Activated T-helper 9 cell treated with anti-CD3 and anti-CD28 coated beads, Interleukin-2, amount 50 U/mL, for 16 hours (primary cell): ENCODE measurements at places on chromosomes 7 and 10.
A peak's percentile ranks its signal among the peaks of the same experiment; 100 is the strongest.

DNA sequence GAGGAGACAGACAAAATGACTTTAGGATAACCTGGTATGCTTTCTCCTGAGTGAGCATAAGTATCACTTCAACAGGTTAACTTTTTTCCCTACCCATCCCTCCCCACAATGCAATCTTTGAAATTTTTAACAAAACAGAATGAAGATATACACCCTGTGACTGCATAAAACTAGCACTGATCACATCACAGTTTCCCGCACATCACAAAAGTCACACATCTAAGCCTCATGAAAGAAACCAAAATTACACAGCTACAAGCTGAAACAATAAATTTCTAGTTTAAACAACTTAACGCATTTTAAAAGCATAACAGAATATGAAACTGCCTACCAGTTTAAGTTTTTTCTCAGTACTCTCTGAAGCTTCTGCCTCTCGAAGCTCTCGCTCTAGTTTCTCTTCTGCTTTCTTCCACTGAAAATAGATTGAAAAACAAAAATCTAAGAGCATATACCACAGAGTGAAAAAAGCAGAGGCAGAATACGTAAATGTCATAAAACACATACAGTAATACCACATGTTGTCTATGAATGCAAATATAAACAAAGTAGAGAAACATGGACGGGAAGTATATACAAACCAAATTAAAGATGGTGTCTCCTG is 18.1 kb downstream of the NOC3L start:
- no peak for DNase-seq

GRCh38 chr10:135132-135600 is at the start of gene ZMYND11:
Gene ZMYND11, plus strand, starts transcription at chr10:135455. Its CDS starts 44,558 bp downstream, at chr10:180013.
- peak; percentile 57 for DNase-seq

DNA sequence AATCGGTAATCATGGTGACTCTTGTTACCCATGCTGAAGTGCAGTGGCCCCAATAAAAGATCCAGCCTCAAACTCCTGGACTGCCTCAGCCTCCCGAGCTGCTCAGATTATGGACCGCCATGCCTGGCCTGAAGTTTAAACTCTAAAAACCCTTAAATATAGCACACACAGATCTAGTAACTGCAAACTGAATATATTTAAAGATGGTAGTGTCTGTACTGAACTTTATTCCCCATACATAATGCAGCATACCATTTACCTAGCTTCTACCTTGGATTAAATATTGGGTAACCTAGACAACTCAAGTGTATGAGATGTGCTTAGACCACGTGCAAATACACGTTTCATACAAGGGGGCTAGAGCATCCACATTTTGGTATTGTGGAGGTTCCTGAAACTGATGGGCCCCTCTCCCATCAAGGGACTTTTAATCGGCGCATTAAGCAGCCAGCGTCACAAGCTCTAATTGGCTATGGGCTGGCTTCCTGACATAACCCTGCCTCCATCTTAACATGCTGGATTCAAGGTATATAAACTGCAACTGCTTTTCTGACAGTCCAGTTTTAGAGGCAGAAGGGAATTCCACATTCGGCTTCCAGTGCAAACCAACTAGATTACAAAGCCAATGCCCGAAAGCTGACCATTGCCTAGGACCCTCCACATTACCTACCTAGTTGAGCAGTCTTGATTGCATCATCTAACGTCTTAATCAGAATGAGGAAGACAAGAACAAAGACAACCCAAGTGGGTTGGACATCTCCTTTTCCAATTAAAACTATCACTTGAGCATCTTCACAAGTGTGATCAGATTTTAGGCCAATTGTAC is 13.0 kb downstream of the HNRNPA2B1 start:
- DNase-seq, result no peak

DNA sequence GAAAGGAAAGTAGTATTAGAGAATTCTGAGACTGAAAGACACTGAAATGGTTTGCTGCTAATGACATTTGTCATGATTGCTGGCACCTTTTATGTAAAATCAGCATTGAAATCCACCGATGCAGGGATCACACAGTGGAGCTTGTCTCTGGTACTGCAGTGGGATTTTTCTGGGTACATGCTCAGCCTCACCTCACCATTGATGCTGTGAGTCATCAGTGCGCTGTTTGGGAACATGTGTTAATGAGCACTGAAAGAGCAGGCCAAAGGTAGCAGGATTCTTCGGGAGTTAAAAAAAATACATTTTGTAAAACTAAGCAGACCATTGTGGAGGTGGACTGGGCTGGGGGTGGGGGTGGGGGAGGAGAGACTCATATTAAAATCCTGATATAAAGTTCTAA is 174.9 kb downstream of the CREB5 start:
- DNase-seq, result no peak

DNA sequence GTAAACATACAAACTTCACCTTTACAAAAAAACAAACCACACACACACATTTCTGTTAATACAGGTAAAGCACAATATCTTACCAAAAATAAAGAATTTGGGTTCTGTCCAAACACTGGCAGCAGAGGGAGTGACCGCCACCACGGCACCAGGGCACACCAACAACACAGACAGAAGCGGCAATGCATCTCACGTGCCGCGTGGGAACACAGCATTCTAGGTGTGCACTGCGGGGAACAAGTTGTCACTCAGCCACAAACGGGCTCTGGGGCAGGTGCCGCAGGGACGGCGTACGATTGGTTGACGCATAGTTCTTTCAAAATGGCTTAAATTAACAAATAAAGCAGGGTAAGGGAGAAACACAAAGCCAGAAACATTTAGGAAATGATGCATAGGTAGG is 22.3 kb downstream of the PDGFA start:
- DNase-seq, result no peak

GRCh38 chr7:18815261-18815960 is 302.0 kb downstream of the TWIST1 start:
- no peak for DNase-seq

GRCh38 chr10:93514521-93514920 is 18.1 kb downstream of the CEP55 start:
- DNase-seq, result no peak

GRCh38 chr10:97024168-97025073 is 161.3 kb downstream of the SLIT1 start:
- no peak for DNase-seq
